ENCODE measurements at places on chromosomes 1 and 21.
A peak's percentile ranks its signal among the peaks of the same experiment; 100 is the strongest.

DNA sequence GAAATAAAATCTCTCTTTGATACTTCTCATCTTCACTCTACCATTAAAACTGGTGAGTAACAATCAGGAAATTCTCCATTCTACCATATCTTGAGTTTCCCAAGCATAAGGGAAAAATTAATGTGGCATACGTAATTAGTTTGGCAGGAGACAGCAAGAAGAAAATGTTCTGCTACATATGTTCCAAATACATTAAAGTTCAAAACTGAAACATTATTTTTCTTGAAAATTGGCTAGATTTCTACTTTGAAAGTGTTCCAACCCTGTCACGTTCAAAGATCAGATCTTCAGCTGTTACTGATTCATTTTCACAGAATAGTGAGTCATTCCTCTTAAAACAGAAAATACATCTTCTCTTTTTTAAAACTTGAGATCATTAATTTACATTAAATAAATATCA is 48.5 kb downstream of the PIGK start:
- no peak for DNase-seq

DNA sequence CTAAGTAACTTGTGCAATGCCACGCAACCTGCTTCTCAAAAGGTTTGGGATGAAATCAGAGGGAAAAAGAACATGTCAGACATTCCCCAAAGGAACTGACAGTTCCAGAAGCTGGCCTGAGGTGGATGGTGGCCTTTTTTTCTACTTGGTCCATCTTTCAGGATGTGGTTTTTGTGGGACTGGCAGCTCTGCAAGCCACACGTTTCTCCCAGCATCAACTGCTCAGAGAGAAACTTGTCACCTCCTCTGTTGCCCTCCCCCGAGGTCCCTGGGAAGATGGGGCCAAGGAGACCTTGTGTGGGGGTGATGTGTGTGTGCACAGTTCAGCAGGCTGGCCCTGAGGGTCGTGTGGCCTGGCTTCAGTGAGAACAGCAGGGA is 2.5 kb upstream of the DHRS3 start:
- DNase-seq: peak; percentile 53

GRCh38 chr1:10484521-10484920 is 9.8 kb downstream of the PEX14 start:
- peak; percentile 35 for DNase-seq

DNA sequence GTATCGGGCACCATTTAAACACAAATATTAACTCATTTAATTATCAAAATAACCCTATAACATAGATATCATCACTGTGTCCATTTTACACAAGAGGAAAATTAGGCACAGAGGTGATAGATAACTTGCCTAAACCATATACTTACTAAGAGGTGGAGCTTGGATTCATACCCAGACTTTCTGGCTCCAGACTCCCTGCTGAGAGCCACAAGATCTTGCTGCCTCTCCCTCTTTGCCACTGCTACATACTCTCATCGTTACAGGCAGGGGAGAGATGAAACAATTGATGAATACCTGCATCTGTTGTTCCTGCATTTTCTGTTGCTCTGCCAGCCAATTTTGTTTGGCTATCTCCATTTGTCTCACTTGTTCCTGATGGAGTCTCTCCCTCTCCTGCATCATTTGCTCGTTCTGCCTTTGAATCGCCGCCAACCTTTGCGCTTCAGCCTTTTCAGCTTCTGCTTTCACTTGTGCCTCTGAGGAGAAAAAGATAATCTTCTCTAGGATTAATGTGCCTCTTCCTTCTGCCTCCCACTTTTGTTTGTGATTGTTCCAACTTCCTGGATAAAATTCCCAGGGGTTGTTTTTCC is 10.6 kb downstream of the GBP5 start:
- DNase-seq: no peak
